ENCODE measurements at places on chromosomes 3 and 15.

GRCh38 chr15:75554717-75555116 is 24.4 kb downstream of the PTPN9 start:
- DNase-seq = peak; percentile 24

DNA sequence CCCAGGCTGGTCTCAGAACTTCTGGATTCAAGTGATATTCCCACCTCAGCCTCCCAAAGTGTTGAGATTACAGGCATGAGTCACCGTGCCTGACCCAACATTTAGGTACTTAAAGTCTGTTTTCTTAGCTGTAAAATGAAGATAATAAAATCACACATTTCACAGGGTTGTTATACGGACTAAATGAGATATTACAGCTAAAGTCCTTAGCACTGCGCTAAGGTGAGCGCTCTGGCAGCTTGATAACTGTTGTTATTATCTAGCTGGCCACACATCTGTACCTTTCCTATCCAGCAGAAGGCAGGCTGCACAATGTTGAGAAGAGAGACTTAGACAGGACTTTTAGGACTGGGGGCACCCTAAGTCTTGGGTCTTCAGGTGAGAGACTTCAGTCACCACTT is 2.7 kb upstream of the LIPH start:
- DNase-seq = no peak

GRCh38 chr15:90459368-90459767 is 70.4 kb upstream of the CRTC3 start:
- DNase-seq = no peak

- DNase-seq = no peak
Measured at GRCh38 chr3:13248640-13249039, 171.5 kb downstream of the NUP210 start.

DNA sequence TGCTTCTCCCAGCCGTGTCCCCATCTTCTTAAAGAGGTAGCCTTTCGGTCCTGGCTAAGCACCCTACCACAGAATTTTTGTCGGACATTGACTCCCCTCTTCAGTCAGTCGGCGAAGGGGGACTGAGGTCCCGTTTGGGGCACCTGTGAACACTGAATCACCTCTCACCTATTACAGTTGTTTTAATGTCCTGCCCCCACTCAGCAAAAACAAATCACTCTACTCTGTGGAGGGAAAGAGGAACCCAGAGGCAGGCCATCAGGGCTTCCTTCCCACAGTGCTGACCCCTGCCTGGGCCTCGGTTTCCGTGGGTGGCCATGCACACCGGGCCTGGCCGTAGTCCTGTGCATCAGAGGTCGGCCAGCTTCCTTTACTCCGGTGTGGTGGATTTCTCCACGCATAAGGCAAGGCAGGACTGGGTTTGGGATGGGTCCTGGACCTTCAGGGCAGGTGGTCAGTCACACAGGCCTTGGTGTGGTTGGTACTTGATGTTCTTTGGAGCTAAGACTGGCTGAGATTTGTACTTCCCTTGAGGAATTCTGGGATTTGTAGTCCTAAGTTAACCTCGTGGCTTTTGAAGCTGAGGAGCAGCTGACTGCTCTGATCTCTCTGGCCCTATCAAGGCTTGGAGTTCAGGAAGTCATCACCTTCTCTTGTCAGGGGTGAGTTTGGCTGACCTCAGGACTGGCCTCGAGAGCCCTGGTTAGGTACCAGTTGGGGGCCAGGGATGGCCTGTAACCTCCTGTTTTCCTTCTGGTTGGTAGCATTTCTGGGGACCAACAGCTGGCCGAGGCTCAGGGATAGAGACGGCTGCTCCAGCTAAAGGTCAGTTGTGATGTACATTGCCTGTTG is 627 bp upstream of the FAM131A start:
- DNase-seq = no peak

DNA sequence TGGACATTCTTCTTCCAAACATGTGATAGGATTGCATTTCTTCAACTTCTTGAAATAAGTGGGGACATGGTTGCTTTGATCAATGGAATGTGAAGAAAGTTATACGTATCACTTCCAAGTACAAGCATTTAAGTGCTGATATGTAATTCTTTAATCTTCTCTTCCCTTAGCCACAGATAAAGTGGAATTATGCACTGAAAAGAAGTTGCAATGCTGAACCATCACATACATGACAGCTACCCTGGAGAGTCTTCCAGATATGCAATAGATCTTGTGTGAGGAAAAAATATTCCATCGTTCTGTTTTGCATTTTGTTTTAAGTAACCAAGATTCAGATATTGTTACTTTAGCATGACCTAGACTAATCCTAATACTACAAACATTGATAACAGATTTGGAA is 674.3 kb downstream of the NSUN3 start:
- DNase-seq = no peak

DNA sequence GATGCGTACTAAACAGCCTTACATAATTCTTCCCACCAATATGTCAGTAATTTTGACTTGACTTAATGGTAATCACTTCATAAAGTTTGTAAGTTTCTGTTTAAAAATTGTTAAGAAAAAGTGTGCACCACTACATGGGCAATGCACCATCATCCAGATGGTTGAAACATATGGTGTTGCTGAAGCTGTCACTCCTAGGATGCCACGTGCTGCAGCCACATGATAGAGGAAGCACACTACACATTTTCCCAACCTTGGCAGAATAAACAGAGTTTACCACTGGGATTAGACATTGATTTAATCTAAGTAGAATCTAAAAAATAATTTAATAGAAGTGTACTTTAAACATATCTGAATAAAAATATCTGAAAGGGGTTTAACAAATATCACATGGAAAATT is 1209.9 kb downstream of the NSUN3 start:
- no peak for DNase-seq

GRCh38 chr15:93332168-93332553 is 243.2 kb upstream of the RGMA start:
- no peak for DNase-seq

GRCh38 chr3:74839566-74839965 is 225.1 kb upstream of the CNTN3 start:
- DNase-seq = no peak

DNA sequence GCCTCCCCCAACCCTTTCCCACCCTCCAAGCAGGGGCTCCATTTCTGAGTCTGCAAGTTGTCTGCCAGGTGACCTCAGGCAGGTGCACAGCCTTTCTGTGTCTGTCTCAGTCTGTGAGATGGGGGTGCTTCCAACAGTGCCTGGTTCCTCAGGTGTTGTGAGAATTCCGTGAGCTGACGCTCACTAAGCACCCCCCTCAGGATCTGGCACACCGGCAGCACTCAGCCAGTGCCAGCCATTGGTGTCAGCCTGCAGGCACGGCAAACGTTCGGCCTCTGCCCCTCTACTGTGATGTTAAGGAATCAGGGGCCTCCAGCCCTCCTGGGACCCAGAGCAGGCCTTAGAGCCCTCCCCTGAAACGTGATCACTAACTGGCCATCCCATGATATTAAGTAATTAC is 2.4 kb downstream of the KLF15 start:
- no peak for DNase-seq

DNA sequence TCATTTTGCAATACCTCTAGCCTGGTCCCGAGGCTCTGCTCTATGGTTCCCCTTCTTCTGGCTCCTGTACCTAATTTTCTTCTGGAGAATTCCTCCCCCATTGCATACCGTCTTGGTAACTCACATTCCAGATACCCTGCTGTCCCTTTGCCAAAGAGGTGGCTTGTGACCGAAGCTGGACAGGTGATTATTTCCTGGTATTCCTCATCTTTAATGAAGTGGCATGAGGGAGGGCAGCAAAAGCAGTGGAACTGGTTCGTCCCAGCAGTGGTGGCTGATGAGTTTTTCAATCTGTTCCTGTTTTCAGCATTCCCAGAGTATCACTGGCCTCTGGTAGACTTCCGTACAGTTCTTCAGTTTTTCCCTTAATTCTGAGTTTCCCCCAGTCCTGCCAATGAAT is 186.2 kb upstream of the CADPS start:
- DNase-seq = no peak

DNA sequence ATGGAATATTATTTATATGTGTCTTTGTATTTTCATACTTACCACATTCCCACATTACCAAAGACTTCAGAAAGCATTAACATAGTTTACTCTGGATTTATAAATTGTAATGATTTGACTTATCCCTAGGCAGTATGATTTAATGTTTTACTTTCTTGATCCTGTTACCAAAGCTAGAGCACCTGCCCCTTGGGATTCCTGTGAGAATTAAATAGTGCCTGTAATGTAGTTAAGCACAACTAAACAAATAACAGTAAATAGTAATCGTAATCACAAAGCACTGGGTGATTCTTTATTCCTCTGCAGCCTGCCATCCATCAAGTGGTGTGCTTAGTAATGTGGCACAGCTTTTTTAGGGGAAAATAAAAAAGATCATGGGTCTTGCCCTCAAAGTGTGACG is 39.1 kb downstream of the ATP2C1 start:
- DNase-seq = no peak

DNA sequence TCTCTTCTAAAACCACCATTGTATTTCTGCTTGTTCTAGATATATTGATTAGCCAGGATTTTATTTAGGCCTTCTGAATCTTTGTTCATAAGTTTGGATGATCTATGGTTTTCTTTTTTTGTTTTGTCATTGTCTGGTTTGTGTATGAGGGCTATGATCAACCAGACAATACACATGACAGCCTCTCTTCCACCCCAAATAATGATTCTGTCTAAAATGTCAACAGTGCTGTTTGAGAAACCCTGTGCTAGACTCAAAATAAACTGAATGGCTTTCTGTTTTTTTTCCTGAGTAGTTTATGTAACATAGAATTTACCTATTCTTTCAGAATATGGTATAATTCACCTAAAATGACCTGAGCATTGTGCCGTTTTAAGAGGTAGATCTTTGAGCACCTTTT is 66.1 kb downstream of the PLCL2 start:
- DNase-seq = no peak

DNA sequence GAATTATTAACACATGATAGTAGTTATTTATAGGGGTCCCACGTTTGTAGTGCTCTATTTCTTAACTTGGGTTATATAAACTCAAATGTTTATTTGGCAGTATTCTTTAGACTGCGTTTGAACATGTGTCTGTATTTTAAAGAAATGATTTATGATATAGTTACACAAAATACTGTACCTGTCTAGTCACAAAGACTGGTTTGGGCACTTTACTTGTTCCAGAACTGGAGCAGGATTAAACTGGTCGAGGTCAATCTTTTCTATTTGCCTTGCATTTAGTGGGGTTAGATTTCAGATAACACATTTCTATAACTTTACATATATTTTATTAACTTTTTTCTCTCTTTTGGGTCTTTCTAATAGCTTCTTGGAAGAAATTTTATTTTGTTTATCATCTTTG is 39.5 kb downstream of the HACD3 start:
- DNase-seq = no peak

- no peak for DNase-seq
Measured at GRCh38 chr15:84855765-84856164, 28.7 kb upstream of the SLC28A1 start.

DNA sequence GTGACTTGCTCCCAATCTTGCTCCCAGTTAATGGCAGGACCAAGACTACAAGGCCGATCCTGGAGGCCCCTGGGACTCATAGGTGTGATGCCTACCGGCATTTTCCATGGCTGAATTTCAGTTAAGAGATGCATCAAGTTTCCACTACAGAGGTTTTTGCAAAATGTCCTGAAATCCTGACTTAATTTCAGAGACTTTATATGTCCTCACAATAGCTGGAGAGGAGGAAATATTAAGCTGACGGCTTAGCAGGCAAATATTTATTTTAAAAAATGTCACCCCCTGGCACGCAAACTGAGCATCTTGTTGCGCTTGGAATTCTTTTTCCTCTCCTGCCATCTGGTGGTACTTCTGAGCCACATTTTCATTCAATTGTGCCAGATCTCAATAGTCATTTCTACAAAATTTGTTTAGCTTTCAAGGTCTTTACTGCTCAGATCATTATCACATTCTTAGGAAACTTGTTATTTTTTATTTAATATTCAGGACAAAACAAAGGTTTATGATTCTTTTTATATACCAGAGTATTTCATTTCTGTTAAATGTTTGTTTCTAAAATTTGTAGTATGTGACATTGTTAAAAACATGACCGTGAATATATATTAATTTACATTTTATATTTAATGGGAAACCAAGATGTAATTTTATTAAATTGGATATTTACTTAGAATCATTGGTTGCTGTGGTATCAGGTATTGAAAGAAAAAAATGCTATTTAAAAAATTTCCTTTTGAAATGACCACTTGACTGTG is 189.2 kb upstream of the THRB start:
- no peak for DNase-seq

GRCh38 chr3:139455855-139456254 is 20.5 kb downstream of the RBP2 start:
- no peak for DNase-seq

DNA sequence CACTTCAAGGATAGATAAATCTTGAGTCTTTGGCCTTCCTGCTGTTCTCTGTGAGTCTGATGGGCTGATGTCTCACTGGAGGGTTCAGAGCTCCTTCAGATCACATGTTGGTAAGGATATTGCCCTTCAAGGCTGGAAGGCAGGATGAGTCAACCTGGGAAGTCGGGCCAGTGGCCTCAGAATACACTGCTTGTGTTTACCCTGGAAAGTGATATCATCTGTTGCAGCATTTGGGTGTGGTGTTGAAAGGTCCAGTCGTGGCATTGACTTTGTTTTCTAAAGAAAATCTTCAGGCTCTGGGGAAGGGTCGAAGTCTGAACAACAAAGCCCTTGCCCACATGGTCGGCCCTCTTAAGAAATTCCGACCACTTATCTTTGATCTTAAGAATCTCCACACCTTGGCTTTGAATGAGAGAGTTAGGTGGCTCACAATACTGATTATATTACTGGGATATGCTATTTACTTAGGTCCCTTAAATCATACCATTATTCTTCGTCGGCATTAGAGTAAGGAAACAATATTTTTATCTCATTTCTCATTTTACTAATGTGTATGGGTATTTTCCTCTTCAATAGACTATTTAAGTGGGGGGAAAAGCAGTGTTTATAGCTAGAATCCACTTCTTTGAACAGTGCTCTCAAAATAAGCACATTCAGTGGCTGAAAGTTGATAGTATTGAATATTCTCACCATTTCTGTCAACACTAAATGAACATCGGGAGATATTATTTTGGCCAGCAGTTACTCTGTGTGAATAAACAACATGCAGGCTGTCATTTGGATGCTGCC is 303.9 kb upstream of the RASGRP1 start:
- no peak for DNase-seq

- DNase-seq = no peak
Measured at GRCh38 chr3:125433611-125434041, 58.5 kb upstream of the ZNF148 start.

DNA sequence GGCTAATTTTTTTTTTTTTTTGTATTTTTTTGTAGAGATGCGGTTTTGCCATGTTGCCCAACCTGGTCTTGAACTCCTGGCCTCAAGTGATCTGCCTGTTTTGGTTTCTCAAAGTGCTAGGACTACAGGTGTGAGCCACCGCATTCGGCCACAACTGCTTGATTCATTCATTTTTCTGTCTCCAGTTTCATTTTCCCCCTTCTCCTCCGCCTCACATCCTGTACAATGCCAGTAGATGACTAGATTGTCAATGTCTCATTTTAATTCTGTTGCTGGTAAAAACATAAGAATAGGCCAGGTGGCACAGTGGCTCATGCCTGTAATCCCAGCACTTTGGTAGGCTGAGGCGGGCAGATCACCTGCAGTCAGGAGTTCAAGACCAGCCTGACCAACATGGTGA is 12.0 kb upstream of the ZNF592 start:
- no peak for DNase-seq

Measured in fibroblast of skin of left biceps (primary cell).